ENCODE measurements at places on chromosomes 7 and 10. TPM values are rescaled to one million over a fixed set of nuclear protein-coding genes. Genes with fewer than 3 reads are reported as not detected.

Gene NOM1
- total RNA-seq: 7.7 TPM

Gene TCF7L2
- 7.9 TPM for total RNA-seq

Gene C10orf88
- total RNA-seq: 3.2 TPM

Gene TMEM139
- 7.5 TPM for total RNA-seq

Gene PAPOLB
- total RNA-seq: 0.09 TPM

Gene TUBAL3
- total RNA-seq: not detected

Gene SPAG6
- 0.34 TPM for total RNA-seq

Gene PRPS1L1
- not detected for total RNA-seq

Gene CAMK1D
- 23.1 TPM for total RNA-seq

Gene TRAPPC14
- total RNA-seq: 5.1 TPM

Gene HOXA9
- not detected for total RNA-seq

Gene FAM25G
- total RNA-seq: not detected

Gene PRKG1
- 9.6 TPM for total RNA-seq

Gene GIMAP4
- 3.1 TPM for total RNA-seq

Gene OPALIN
- total RNA-seq: not detected

Gene SLC39A12
- not detected for total RNA-seq

Gene MOGAT3
- total RNA-seq: not detected

Gene FEZF1
- total RNA-seq: not detected

Gene KLHL7
- total RNA-seq: 13.4 TPM

Gene OR2A12
- not detected for total RNA-seq

Gene RARRES2
- total RNA-seq: 192 TPM
